ENCODE measurements at places on chromosomes 6 and 20.

GRCh38 chr6:170285482-170285881, 5.4 kb downstream of the DLL1 start:
- DNase-seq, result no peak

DNA sequence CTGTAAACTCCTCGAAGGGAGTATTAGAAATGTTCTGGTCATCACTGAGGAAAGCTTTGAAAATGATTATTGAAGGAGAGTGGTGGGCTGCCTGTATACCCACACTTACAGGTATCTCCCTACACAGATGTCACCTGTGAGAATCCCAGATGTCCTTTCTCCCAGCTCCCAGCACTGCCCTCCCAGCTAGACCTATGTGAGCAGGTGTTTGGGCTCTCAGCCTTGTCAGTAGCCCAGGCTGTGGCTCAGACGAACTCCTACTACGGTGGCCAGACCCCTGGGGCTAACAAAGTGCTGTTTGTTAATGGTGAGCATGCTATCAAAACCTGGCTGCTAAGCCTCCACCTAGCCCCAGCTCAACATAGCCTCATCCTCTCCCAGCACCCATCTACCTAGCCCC, 7.1 kb downstream of the PRSS16 start:
- no peak for DNase-seq

DNA sequence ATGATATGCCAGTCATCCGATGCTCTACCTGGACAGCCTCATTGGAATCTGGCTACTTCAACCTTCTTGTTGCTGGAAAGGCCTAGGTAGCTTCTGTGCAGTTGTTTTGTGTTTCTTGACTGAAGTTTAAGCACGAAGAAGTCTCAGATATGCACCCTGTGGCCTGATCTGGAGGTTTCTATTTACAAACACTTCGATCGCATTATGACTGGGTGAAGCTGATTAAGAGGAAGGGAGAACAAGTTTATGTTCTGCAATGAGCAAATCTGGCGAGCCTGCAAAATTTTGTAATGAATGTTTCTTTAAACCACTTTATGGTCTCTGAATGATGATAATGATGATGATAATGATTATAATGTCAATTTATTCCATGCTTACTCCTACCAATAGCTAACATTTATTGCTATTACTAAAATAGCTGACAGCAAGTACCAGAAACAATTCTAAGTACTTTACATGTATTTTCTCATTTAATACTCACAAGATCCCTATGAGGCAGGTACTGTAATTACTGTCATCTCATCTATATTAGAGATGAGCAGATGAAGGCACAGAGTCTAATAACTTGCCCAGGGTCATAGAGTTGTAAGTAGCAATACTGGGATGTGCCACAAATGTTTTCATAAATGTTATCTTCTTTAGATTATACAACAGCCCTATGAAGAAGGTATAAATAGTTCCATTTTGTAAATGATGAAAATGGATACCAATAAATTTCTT, 126.1 kb upstream of the UST start:
- DNase-seq, result no peak

GRCh38 chr6:4902363-4902762, 101.5 kb downstream of the RPP40 start:
- DNase-seq, result no peak

DNA sequence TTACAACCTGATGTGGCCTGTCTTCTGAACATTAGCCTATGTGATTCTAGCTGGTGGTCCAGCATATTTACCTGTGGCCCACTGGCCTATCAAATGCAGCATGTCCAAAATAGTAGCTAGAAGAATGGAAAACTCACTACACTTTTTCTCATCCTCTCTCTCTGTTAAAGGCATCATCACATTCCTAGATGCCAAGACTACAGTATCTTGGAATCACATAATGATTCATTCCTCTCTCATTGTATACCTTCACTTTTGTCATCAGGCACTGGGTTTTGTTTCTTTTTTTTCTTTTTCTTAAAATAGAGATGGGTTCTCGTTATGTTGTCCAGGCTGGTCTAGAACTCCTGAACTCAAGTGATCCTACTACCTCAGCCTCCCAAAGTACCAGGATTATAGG, 45.0 kb downstream of the FAM83B start:
- DNase-seq, result no peak

DNA sequence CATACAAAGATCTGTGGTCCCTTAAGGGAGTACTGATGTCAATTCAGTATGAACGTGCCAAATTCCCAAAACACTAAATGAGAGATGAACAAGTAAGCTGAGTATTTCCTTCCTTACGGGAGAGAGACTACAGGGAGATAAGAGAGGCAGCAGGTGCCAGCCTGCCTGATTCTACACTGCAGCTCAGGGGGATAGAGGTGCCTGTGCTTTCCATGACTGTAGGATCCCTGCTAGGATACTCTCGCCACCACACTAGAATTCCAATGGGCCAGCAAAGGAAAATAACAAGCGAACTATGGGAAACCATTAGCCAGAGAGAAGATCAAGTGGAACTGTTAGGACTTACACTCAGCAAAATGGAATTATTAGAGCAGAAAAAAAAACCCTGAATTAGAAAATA, 198.5 kb upstream of the BTBD3 start:
- no peak for DNase-seq

GRCh38 chr6:82902290-82902689, 163.4 kb downstream of the UBE3D start:
- DNase-seq, result no peak

- DNase-seq, result no peak
These were observed 54.3 kb downstream of the NUS1 start for GRCh38 chr6:117729613-117730012.

DNA sequence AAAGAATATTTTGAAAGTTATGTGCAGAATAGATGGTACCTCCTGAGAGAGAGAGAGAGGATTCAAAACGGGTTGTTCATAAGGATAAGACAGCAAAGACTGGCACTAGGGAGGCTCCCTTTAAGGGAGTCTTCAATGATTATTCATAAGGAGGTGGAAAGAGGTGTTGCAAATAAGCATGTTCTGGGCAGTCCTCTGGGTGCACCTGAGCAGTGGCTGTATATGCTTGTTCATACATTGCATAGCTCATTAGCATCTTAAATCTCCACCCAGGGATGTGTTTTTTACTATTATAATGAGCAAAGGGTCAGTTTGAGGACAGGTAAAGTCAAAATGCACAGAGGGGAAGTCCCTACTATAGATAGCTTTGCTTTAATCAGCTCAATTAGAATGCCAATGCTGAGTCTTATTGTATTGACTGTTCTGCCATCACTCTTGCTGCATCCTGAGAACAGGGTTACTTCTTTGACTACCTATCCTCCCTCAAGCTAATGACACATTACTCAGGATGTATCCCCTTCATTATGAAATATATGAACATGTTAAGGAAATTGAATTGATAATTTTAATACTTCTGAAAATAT, 10.0 kb upstream of the SIRPG start:
- DNase-seq, result no peak

- no peak for DNase-seq
These were observed 129.5 kb upstream of the ARG1 start for GRCh38 chr6:131443514-131443913.

DNA sequence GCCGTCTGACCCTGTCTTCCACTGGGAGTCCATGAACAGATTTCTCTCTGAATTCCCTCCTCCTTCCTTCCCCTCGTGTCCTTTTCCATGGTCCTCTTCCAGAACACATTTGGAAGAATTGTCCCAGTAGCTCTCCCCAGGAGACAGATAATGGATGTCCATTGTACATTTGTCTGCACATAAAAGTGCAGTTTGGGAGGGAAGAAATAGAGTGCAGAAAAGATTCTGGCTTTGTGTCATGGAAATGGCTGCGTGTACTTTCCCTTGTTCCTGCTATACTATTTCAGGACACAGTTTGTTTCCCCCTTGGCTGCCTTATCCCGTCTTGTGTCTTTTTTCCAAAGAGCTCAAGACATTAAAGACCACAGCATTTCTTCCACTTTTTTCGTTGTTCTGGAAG, 127.6 kb downstream of the SYNDIG1 start:
- no peak for DNase-seq

DNA sequence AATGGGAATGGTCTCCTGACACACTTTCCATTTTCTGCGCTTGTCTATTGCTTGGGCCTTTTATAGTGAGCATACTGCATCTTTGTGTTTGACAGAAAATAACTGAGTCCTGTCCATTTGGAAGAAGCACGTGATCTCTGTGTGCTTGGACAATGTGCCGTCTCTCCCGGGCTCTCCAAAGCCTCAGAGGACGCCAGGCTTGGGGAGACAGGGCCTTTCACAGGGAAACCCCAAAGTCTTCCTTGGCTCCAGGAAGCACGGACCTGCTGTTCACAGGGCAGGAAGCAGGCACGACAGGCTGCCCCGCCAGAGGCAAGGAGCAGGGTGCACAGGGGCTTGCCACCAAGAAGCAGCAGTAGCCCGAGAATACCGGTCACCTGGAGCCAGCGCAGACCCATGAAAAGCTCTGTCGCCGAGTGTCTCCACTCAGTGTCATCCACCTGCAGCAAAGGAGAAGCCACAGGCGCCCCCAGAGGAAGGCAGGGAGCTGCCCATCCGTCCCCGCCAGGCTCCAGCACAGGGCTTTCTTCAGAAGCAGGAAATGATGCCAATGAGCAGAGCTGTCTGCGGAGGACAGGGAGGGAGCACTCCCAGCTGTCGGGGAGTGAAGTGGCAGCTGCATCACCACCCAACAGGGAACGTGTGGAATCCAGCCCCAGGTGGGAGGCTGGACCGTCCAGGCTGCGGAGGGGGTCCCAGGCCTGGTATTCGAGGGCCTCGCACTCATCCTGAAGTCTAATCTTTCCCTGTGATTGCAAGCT, 135.1 kb downstream of the AGPAT4 start:
- no peak for DNase-seq

- no peak for DNase-seq
These were observed 417.1 kb downstream of the CDC5L start for GRCh38 chr6:44804546-44805159.

DNA sequence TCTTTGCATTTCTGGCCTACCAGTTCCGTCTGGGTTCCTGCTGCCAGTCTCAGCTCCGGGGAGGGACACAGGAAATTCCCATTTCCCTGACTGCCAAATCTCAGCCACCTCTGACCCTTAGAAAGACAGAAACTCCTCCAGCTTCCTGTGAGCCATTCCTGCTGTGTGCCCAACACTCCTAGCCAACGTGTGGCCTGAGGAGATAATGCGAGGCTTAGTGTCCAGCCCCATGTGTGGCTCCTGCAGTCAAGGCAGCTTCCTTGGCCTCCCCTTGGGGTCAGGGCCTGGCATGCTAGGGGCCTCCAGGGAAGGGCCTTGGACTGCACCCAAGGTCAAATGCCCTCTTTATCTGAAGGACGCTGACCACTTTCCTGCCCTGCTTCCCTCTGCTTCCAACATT, 45.1 kb downstream of the MAFB start:
- DNase-seq, result no peak

GRCh38 chr6:157236040-157236725, 87.1 kb downstream of the TMEM242 start:
- DNase-seq, result no peak

- DNase-seq, result no peak
These were observed 152.2 kb downstream of the OPN5 start for GRCh38 chr6:47934023-47934422.

DNA sequence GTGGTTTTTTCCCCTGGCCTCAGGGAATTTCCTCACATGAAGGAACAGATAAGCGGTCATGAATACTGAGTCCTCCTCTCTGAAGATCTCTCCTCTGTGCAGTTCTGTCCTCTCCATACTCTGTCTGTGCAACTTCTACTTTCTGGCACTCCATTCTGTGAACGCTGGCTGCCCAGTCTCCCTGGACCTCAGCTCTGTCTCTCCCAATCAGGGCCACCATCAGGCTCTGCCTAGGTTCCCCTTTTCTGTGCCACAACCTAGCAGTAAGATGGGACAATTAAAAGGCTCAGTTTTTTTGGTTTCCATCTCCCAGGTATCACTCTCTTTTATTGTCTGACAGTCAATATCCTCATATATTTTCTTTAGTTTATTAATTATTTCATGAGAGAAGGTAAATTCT, 4.8 kb upstream of the ADGB start:
- no peak for DNase-seq

- DNase-seq, result no peak
These were observed 252.5 kb downstream of the LAMA2 start for GRCh38 chr6:129135451-129135850.

DNA sequence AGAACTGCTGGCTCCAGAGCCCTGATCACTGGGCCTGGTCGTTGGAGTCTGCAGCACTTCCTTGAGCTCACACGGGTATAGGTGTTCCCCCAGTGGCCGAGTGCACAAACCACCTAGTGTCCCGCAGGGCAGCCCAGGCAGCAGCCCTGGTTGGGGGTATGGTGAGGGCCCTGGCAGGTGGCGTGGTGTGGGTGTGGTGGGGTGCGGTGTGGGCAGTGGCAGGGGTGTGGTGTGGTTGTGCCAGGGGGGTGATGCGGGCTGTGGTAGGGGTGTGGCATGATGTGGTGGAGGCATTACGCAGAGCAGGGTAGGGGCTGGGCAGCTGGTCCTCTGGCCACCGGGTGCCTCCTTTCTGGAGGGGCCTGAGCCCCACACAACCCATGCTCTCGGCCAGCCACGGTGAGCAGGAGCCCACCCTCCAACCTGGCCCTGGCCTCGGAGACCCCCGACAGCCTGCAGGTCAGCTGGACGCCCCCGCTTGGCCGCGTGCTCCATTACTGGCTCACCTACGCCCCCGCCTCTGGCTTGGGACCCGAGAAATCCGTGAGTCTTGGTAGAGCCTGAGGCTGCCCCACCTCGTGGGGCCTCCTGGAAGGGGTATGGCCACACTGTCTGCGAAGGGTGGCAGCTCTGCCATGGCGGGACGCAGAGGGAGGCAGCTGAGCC, 20.5 kb downstream of the COL20A1 start:
- no peak for DNase-seq

GRCh38 chr6:52410979-52411378, 9.2 kb upstream of the EFHC1 start:
- no peak for DNase-seq

DNA sequence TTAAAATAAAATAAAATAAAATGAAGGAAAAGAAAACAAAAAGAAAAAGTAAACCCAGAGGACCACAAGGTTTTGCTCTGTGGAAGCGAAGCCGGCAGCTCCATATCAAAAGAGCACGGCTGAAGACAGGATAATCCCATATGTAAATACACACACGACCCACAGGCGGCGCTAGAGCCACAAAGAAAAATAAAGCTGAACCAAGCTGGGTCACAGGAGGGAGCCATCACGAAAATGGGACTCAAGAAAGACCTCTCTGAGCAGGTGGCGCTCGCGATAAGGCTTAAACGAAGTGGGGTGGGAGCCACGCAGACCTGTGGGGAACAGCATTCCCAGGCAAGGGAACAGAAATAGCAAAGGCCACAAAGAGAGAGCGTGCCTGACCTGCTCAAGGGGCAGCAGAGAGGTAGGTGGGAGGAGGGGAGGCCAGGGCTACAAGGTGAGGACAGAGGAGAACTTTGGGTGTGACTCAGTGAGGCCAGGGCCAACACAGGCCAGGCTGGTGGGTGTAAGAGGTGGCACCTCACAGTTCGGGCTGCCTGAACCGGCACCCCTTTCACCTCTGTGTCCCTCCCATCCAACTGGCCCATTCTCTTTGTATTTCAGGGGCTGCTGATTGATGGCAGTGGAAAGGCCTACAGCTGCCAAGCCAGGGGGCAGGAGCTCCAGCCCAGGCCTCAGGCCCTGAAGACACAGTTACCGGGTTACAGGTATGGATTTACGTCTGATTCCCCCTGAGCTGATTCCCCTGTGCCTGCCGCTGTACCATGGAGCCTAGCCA, 26.0 kb downstream of the PTGIS start:
- peak; percentile 77 for DNase-seq
